Keratinocyte (primary cell): ENCODE measurements at places on chromosomes 13 and 19.

DNA sequence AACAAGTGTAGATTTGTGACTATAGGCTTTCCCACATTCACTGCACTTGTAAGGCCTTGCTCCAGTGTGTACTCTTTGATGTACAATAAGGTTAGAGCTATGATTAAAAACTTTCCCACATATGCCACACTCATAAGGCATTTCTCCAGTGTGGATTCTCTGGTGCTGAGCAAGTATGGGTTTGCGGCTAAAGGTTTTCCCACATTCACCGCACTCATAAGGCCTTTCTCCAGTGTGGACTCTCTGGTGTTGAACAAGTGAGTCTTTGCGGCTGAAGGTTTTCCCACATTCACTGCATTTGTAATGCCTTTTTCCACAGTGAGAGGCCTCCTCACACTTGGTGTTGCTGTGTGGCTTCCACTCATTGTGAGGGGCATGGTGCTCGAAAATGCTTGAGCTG is 3.7 kb downstream of the ZNF772 start:
- no peak for DNase-seq

GRCh38 chr13:55990631-55991030 is 1150.1 kb upstream of the PRR20A start:
- no peak for DNase-seq

GRCh38 chr19:6590827-6591319 is at the start of gene CD70:
TSS of gene CD70 (minus strand) at chr19:6591150. CDS start at chr19:6591002, 148 bp downstream.
- DNase-seq, result no peak

GRCh38 chr13:91644806-91645205 is 246.4 kb downstream of the GPC5 start:
- no peak for DNase-seq

GRCh38 chr19:29873024-29873800 is 61.4 kb downstream of the CCNE1 start:
- no peak for DNase-seq

DNA sequence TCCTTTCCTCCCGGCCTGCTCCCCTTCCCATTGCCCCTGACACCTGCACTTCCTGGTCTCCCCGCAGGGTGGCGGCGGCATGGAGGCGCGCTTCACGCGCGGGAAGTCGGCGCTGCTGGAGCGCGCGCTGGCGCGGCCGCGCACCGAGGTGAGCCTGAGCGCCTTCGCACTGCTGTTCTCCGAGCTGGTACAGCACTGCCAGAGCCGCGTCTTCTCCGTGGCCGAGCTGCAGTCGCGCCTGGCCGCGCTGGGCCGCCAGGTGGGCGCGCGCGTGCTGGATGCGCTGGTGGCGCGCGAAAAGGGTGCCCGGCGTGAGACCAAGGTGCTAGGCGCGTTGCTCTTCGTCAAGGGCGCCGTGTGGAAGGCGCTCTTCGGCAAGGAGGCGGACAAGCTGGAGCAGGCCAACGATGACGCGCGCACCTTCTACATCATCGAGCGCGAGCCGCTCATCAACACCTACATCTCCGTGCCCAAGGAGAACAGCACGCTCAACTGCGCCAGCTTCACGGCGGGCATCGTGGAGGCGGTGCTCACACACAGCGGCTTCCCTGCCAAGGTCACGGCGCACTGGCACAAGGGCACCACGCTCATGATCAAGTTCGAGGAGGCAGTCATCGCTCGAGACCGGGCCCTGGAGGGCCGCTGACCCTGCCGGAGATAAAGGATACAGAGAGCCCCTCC is 1.7 kb downstream of the TRAPPC5 start:
- no peak for DNase-seq

GRCh38 chr13:30907121-30907861 is 1.2 kb downstream of the MEDAG start:
- no peak for DNase-seq

DNA sequence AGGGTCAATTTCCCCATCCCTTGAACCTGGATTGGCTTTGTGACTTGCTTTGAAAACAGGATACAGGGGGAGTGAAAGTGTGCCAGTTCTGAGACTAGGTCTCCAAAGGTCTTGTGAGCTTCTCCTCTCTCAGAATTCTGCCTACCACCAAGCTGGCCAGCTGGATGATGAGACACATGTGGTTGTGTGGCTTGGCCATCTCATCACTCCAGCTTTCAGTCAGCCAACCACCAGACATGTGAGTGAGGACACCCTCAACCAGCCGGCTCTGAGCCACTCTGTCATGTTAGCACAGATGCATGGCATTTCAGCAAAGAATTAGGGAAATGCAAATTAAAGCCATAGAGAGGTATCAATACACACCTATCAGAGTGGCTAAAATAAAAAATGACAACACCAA is 29.5 kb downstream of the ENOX1 start:
- no peak for DNase-seq

DNA sequence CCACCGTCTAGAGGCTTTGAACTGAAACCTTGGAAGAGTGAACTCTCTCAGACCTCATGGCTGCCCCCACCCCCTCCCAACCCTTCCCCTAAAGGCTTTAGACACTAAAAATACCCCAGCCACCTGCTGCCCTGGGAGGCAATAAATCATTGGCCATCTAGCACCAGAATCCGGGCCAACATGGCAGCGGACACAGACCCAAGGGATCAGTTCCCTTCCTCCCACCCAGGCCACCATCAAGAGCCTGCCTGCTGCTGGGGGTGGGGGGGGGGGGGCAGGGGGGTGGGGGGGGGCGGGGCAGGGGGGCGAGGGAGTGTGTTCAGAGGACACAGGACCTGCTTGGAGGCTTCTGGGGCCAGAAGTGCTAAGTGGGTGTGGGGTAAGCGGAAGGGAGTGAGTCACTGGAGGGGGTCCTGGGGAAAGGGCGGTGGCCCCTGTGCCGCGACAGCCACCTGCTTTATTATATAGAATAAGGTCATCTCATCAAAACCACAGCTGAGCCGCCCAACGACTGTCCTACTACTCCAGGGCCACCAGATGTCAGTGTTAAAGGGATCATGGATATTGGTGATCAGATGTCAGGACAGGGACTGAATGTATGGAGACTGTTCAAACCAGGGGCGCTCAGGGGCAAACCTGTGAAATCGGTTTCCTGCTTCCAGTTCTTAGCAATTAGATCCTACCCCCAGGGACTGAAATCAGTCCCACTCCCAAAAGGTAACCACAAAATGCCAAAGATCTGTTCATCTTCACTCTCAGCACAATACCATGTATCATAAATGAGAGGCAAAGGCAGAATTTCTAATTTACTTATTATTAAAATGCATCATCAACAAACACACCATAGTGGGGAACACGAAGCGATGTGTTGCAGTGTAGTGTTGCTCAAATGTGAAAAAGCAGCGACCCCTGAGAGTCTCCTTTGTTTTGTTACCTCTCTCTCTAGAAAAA is 24.3 kb downstream of the ARL11 start:
- no peak for DNase-seq

DNA sequence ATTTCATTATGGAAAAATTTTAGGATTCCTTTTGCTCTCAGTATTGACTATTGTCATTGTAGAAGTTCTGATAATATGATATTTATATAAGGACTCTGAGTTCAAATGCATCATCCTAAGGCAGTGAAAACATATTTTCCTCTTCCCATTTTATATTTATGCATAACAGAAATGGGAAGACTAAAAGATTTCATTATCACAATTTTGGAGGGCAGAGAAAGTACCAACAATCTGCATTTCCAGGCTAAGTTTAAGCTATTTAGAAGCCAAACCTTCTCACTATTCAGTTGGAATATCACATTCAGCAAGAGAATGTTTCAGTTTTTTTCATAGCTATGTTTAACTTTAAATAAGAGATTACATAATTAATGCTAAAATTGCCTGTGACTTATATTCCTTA is 558.5 kb upstream of the GPC6 start:
- DNase-seq, result no peak

GRCh38 chr19:41876847-41877832 is at the start of gene CD79A:
TSS of gene CD79A (plus strand) at chr19:41877279. CDS start at chr19:41877305, 26 bp downstream.
- DNase-seq, result no peak

DNA sequence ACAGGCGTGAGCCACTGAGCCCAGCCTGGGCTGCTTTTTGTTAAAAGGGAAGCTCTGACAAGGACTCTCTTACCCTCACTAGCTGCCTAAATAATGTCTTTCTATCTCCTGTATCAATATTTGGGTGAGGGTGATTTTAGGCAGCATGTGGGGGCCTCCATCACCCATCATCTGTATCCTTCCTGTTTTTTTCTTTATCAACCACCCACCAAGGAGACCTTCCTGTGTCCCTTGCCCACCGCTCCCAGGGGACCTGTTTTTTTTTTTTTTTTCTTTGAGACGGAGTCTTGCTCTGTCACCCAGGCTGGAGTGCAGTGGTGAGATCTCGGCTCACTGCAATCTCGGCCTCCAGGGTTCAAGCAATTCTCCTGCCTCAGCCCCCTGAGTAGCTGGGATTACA is 5.4 kb upstream of the NDUFB7 start:
- no peak for DNase-seq

- DNase-seq, result no peak
These were observed 60.3 kb downstream of the ARHGAP35 start for GRCh38 chr19:46921071-46921470.

DNA sequence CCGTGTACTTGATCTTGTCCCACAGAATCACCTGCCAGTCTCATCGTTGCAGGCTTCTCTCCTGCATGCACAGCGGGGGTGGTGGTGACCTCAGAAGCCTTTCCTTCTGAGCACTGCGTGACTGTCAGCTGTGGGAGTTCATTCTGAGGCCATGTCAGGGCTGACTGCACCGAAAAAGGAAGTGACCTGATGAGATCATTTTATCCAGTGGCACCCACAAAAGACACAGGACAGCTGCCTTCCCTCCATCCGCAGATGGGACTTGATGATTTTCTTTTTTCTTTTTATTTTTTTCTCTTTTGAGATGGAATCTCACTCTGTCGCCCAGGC is 89.7 kb downstream of the RAB20 start:
- no peak for DNase-seq

DNA sequence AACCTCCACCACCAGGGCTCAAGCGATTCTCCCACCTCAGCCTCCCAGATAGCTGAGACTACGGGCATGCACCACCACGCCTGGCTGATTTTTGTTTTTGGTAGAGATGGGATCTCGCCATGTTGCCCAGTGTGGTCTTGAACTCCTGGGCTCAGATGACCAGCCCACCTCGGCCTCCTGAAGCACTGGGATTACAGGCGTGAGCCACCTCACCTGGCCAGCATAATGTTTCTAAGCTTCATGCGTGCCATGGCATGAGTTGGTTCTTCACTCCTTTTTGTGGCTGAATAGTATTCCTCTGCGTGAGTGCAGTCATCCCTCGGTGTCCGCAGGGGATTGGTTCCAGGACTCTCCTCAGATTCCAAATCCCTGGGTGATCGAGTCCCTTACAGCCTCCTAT is 4.2 kb upstream of the ZNF579 start:
- no peak for DNase-seq

DNA sequence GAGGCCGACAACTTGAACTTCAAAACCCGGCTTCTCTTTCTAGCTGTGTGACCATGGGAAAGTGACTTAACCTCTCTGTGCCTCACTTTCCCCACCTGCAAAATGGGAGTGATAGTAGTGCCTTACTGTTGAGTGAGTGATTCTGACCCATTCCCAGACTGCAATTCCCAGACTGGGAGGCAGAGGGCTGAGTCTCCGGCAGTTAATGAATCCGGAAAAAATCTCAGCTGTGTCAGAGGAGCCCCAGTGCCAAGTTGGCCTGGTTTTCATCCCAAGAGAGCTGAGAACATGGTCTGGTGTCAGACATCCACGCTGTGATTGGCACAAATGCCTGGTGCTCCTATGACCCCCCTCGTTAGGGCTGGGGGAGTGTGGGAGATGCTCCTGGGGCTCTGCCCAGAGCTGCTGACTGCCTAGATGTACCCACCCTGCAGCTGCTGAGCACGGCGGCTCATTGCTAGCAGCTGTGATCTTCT is 50.0 kb downstream of the PIN1 start:
- DNase-seq, result no peak

GRCh38 chr13:98004107-98004506 is 50.6 kb downstream of the IPO5 start:
- DNase-seq, result no peak

DNA sequence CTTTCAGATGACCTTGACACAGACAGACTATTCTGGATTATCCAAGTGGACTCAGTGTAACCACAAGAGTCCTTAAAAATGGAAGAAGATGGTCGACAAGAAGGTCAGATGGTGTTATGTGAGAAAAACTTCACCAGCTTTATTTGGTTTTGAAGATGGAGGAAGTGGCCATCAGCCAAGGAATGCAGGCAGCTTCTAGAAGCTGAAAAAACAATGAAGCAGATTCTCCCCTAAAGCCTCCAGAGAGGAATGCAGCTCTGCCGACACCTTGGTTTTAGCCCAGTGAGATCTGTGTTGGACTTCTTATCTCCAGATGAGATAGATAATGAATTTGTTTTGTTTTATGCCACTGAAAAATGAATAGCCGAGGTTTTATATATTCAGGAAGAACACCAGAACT is 501.5 kb downstream of the DCT start:
- DNase-seq, result no peak
